Hepatocyte (in vitro differentiated cells): ENCODE measurements at places on chromosomes 11 and 22.

DNA sequence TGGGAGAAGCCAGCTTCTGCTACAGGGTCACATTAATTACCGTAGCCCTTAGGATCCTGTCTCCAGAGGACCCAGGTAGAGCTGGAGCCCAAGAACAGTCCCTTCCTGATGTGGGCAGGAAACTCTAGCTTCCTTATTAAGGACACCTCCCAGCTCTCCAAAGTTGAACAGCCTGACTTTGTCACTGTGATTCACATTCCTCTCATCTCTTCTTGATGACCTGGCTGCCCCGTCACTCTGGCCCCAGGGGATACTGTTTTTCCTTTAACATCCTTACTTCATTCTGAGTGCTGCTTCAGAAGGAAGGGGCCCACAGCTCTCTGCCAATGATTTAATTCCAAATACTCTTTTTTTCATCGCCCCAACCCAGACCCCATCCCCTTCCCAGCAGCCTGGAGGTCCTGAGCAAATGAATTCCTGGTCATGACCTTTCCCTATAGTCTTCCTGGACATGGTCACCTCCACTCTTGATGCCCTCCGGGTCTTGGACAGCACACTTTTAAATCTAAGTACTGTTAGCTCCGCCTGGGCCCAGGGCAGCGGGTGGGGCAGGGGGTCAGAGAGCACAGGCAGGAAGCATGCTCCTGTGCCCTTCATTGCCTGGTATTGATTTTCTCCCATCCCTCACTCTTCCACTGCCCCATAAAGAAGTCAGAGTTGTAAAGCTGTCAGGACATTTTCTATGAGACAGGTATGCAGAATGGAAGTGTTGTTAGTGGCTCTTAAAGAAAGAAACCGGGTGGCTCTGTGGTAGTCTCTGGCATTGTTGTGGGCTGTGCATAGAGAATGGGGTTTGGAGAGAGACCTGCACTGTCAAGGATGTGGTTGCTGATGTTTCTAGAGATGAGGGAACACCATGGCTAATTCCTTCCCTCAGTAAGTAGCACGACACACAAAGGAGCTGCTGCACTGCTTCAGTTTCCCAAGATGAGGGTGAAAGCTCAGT is 22.3 kb upstream of the SPON1 start:
- no peak for DNase-seq

DNA sequence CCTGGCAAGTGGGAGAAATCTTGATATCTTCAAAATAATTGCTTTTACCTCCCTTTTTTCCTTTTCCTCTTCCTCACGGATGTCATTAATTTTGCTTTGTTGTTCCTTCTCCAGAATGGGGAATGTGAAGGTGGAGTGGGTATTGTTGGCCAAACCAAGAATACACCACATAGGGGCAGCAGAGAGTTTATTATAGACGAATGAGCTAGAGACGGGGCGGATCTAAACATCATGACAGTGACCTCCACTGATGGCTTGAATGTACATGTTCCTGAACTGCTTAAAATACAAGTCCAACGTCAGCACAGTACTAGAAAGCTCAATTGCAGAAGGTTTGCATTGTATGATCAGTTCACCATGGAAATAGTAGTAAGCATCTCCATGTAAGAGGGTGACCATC is 122.3 kb upstream of the SNX19 start:
- DNase-seq, result peak; percentile 45

GRCh38 chr11:62914416-62914815 is 6.7 kb downstream of the CHRM1 start:
- no peak for DNase-seq

DNA sequence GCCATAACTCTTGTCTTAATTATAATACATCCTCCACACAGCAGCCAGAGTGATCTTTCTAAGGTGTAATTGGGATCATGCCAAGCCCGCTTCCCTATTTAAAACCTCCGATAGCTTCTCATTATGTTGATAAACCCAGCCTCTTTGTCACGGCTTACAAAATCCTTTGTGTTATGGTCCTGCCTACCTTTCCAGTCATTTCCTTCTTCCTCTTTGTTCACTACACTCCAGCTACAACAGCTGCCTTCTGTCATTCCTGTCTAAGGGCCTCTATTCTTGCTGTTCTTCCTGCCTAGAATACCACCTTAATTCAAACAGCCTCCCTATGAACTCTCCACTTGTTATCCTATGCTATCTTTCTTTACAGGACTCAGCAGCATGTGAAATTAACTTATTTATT is 70.6 kb upstream of the CAPRIN1 start:
- DNase-seq, result no peak

- no peak for DNase-seq
Observed at GRCh38 chr11:74534216-74534945, 40.9 kb upstream of the LIPT2 start.

DNA sequence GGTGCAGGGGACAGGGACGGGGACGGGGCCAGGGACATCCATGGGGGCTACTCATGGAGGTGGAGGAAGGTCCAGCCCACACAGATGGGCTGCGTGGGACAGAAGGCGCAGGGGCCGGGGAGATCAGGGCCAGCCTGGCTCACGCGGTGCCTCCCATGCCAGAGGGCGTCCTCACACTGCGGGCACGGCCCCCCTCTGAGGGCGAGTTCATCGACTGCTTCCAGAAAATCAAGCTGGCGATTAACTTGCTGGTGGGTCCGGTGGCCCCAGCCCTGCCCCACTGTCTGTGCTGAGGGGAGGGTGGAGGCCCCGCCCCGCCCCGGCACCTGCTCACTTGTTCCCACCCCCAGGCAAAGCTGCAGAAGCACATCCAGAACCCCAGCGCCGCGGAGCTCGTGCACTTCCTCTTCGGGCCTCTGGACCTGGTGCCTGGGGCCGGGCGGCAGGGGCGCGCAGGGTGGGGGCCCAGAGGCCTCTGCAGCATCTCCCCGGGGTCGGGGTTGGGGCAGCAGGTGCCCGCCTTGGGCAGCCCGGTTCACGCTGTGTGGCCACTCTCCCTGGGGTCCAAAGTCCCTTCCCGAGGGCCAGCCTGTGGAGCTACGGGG is 15.8 kb downstream of the EPS8L2 start:
- DNase-seq, result peak; percentile 24

DNA sequence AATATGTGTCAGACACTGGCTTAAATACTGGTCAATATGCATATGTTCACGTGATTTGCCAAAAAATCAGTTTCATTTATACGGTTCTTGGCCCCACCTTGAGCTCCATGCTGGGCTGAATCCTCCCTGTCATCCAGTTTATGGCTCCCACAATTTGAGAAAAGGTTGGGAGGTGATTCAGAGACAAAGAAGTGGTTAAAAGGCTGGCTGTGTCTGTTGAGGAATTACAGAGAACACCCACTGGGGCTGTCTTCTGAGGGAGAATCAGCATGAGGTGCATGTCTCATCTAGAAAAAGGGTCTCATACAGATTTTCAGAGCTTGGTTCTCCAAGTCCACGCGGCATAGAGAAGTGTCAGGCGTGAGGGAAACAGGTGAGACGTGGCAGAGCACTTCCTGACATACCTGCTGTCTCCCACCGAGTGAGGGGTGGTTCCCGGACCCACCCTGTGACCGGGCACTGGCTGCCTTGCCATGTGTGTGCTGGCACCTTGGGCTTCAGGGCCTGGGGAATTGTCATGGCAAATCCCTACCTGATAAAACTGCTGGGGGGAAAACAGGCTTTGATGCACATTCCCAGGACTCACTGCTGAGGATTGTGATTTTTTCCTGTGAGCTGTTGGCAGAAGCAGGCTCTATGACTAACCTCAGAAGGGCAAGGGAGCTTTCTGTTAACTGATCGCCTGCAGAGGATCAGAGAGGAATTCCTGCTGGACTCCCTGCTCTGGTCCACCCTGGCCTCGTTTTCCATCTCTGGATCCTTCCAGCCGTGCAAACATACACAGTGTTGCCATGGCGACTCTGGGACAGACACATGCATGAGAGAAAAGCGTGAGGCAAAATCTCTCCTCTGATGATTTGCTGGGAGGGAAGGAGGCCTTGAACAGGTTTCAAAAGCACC is 223.6 kb downstream of the ADAMTS15 start:
- DNase-seq, result peak; percentile 88

DNA sequence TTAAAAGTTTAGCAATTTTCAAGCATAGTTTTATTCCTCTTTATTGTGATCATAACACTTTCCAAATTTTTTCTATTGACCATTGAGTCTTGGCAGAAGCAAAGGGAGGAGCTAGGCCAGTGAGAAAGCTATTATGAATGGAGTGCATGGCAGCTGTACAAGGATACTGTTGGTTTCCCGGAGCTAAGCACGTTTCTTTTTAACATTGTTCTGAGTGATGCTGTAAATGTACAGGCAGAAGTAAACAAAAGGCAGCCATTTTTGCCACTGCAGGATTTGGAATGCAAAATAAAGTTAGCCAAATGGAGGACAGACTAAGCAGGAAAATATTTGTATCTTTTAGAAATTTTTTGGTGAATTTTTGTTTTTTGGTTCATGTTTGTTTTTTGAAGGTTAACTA is 16.2 kb downstream of the CBL start:
- peak; percentile 32 for DNase-seq

- no peak for DNase-seq
Observed at GRCh38 chr11:914204-914603, 3.6 kb upstream of the CHID1 start.

DNA sequence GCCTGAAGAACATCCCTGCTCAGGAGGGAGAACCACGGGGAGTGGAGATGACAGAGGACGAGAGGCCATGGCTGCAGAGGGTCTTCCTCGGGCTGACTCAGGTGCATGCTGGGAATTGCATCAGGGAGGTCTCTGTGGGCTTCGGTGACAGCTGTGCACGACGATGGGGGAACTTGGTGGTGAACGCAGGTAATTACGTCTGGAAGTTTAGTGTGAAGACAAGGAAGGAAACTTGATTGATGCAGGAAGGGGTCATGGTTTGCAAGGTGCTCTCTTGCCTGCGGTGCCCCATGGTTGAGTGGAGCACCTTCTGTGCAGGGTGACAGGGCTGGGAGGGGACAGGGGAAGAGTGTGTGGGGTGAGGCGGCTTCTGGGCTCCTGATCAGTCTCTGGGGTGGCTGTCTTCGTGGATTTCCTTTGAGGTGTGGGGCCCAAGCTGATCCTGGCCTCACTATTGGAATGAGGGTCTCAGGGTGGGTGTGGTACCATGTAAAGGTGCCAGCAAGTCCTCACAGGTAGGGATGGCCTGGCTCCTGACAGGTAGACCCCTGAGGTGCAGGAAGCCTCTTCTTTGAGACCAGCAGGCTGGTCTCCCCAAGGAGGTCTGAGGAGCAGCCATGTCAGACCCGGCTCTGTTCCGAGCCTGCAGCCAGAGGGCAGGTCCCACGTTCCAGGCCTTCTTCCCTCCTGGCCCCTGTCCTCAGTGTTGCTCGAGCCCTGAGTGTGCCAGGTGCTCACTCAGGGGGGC is 1020.1 kb downstream of the TBC1D22A start:
- no peak for DNase-seq

GRCh38 chr22:42444077-42444904 is 12.1 kb upstream of the NFAM1 start:
- peak; percentile 89 for DNase-seq

- DNase-seq, result peak; percentile 94
Observed at GRCh38 chr11:59560702-59561473, 49.5 kb downstream of the OR4D9 start.

- no peak for DNase-seq
Observed at GRCh38 chr22:37440875-37441274, 13.6 kb upstream of the ELFN2 start.

DNA sequence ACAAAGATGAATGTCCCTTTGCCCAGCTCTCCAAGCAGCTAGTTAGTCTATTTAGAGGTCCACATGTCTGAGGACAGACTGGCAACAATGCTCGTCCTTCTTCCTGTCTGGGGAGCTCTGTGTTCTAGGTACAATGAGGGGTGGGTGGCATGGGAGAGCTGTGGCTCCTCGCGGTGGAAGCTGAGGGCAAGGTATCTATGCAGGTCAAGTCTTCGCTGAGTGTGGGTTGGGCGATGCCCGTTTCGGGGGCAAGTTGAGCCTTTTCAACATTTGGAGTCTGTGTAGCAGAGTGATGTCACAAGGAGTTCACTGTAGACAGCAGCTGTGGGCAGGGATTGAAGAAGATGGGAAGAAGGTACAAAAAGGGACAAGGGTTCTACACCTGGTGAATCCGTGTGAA is 163.2 kb downstream of the FEZ1 start:
- no peak for DNase-seq
